Suprapubic skin (tissue), 4 donors: ENCODE measurements at places on chromosomes 5 and 9.

- no peak overlapping the region for H3K27ac ChIP-seq
- no peaks in the 10 kb centered on the region for H3K27me3 ChIP-seq
- H3K36me3 ChIP-seq, result no peaks in the 10 kb centered on the region
Observed at GRCh38 chr9:76878933-76879332, 27.0 kb downstream of the PRUNE2 start.

- no peaks in the 10 kb centered on the region for H3K27me3 ChIP-seq
- no peak overlapping the region for H3K27ac ChIP-seq
- H3K4me1 ChIP-seq, result peaks cover 20% of the 10 kb centered on the region
- no peaks in the 10 kb centered on the region for H3K36me3 ChIP-seq
- no peak for DNase-seq
Observed at GRCh38 chr5:74296685-74297408, 343.7 kb downstream of the ENC1 start.

- DNase-seq, result no peak
- no peaks in the 10 kb centered on the region for H3K4me1 ChIP-seq
- no peaks in the 10 kb centered on the region for H3K27me3 ChIP-seq
- H3K27ac ChIP-seq, result no peak overlapping the region
- H3K36me3 ChIP-seq, result no peaks in the 10 kb centered on the region
Observed at GRCh38 chr9:83459830-83460229, 78.4 kb downstream of the FRMD3 start.

DNA sequence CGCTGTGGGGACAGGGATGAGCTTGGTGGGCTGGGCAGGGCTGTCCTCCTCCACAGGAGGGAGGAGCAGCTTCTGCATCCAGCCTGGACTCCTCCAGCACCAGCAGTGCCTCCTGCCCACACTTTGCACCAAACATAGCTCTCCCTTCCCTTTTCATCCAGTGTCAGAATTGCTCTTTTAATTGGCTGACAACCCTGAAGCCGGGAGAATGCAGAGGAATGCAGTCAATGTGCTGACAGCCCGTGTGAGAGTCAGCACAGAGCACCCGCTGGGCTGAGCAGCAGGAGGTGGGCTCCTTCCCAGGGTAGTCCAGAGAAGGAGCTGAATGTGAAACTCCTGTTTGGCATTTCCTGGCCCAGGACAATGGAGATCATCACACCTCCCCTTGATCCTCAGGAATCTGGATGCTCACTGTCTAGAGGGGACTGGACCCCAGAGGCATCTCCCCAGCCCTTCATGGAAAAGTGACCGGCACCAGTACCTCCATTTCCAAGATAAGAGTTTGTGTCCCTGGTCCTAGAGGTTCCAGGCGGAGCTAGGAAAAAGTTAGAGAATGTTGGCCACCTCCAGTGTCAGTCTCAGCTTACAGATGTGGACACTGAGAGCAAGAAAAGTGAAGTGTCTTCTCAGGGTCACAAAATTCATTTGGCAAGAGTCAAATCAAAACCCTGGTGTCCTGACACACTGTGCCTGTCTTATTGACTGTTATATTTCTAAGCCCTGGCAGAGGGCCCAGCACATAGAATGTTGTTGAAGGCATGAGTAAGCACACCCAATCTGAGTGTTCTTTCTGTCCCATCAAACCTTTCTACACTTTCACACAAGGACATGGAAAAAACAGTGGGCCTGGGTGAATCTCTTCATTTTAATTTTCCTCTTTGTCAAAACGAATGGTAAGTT, 202.1 kb downstream of the SNX18 start:
- DNase-seq, result no peak
- H3K27me3 ChIP-seq, result no peaks in the 10 kb centered on the region
- H3K27ac ChIP-seq, result peak overlapping the region; percentile 48
- H3K36me3 ChIP-seq, result no peaks in the 10 kb centered on the region

DNA sequence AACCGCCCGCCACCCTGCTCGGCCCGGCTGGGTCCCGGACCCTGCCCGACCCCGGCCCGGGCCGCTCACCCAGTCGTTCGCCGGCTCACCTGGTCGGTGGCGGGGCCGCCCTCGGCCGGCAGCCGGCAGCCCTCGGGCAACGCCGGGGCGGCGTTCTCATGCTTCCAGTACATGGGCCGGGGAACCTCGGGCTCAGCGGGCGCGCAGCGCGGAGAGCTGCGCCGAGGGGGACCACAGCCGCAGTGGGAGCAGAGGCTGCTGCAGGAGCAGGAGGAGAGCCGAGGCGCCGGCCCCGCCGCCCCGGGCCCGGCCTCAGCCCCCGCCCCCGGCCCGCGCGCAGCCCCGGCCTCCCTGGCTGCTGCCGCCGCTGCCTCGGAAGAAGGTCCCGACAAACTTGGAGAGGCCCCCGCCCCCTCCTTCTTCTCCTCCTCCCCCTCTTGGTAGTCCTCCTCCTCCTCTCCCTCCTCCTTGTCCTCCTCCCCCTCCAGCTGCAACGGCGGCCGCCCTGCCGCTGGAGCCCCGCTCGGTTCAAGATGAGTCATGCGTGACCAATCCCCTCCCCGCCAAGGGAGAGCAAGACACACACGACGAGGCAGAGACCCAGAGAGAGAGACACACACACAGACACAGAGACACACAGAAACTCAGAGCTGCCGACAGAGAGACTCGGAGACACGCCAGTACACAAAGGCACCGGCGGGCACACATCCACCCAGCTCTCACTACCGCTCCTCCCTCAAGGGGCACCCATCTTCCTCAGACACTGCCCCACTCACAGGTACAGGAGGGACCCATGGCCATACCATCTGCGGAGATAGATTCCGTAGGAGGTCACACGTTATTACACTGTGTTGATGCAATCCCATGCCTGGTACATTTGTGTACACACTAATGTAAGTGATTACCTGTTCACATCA, at the start of gene LHX6:
Gene LHX6, minus strand, starts transcription at position 390 of the 917 bp plus-strand sequence. Its CDS starts 217 bp downstream, at position 173.
- H3K27ac ChIP-seq, result no peak within 1 kb of the TSS
- H3K4me3 ChIP-seq, result peak within 1 kb of the TSS; percentile 53
- H3K4me1 ChIP-seq, result peaks cover 34% of the 10 kb centered on the region
- peaks cover 76% of the 10 kb centered on the region for H3K27me3 ChIP-seq

- no peak overlapping the region for H3K4me3 ChIP-seq
- peaks cover 14% of the 10 kb centered on the region for H3K4me1 ChIP-seq
- no peak overlapping the region for H3K27ac ChIP-seq
- no peak for DNase-seq
Observed at GRCh38 chr5:123171259-123171658, 82.2 kb downstream of the PRDM6 start.

- no peak for DNase-seq
- peaks cover 7% of the 10 kb centered on the region for H3K4me1 ChIP-seq
- H3K27ac ChIP-seq, result no peak overlapping the region
- H3K36me3 ChIP-seq, result no peaks in the 10 kb centered on the region
- H3K4me3 ChIP-seq, result no peak overlapping the region
- H3K27me3 ChIP-seq, result no peaks in the 10 kb centered on the region
Observed at GRCh38 chr9:18720691-18721090, 246.7 kb downstream of the ADAMTSL1 start.

DNA sequence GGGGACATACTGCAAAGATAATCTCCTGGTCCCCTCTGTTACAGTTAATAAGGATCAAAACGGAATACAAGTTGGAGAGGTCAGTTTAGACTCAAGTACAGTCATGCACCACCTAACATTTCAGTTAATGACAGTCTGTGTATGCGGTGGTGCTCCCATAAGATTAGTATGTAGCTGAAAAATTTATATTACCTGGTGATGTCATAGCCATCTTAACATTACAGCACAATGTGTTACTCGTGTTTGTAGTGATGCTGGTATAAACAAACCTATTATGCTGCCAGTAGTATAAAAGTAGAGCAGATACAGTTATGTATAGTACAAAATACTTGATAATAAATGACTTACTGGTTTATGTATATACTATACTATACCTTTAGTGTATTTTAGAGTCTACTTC, 207.9 kb downstream of the GDNF start:
- DNase-seq, result no peak
- no peaks in the 10 kb centered on the region for H3K4me1 ChIP-seq
- no peaks in the 10 kb centered on the region for H3K27me3 ChIP-seq

DNA sequence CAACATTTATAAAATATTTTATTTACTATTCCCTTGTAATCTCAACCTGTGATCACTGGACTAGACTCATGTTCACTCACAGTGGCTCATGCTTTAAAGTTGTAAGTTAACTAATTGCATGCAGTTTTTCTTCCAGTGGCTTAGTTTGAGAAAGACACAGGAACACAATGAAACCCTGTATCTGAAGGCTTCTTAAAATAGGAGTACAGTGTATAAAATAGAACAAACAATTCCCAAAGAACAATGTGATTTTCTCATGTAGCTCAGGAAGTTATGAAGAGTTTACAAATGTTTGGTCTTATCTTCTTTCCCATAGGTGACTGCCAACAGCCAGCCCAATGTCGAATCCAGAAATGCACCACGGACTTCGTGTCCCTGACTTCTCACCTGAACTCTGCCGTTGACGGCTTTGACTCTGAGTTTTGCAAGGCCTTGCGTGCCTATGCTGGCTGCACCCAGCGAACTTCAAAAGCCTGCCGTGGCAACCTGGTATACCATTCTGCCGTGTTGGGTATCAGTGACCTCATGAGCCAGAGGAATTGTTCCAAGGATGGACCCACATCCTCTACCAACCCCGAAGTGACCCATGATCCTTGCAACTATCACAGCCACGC, 5.9 kb downstream of the RGMB start:
- peaks cover 5% of the 10 kb centered on the region for H3K36me3 ChIP-seq
- DNase-seq, result no peak
- H3K27me3 ChIP-seq, result no peaks in the 10 kb centered on the region
- peak overlapping the region; percentile 27 for H3K27ac ChIP-seq
- H3K4me1 ChIP-seq, result peaks cover 80% of the 10 kb centered on the region

DNA sequence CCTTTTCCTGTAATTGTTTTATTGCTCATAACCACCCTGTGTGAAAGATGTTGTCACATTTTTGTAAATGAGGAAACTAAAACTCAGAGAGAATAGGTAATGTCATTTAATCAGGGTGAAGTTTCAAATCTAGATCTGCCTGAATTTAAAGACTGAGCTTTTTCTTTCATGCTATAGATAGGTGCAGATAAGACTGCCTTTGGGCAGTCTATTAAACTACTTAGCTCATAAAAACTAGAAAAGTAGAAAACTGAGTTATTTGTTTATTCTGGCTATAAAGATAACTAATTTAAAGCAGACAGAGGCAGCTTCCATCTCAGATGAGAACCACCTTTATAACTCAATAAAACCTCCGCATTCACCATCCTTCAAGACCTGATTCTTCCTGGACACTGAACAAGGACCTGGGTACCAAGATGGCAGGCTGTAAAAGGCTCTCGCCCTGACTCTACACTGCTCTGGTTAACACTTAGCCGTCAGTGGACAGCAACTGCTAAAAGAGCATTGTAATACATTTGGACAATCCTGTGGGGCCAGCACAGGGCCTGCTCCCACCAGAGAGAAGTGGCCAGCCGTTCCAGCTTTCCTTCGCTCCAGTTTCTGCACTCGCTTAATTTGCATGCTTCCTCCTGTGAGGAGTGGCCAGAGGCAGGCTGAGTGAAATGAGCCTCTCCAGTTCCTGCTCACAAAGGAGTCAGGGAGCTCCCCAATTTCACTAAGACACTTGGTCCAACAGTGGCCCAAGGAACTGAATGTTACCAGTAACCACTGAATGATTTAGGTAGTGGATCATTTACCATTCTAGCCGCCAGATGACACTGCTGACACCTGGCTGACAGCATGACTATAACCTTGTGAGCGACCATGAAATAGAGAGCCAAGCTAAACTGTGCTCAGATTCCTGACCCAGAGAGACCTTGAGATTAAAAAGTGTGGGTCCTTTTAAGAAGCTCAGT, 566.4 kb downstream of the EFNA5 start:
- H3K27ac ChIP-seq, result no peak overlapping the region
- H3K27me3 ChIP-seq, result no peaks in the 10 kb centered on the region
- H3K4me1 ChIP-seq, result no peaks in the 10 kb centered on the region

GRCh38 chr9:8205576-8205975, 406.0 kb upstream of the DMAC1 start:
- H3K36me3 ChIP-seq, result no peaks in the 10 kb centered on the region
- H3K27ac ChIP-seq, result no peak overlapping the region
- DNase-seq, result no peak

DNA sequence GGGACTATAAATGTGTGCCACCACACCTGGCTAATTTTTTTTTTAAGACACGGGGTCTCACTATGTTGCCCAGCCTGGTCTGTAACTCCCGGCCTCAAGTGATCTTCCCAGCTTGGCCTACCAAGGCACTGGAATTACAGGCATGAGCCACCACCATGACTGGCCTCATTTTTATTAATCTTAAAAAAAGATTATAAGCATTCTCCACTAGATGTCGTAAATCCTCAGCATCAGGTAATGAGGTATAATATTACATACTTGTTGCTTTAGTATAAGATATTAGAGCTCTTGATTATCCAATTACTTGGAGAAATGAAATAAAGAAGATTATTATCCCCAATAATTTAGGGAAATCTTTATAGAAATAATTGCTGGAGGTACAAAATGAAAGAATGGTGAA, 78.2 kb upstream of the HTR1A start:
- no peak overlapping the region for H3K4me3 ChIP-seq
- no peak overlapping the region for H3K27ac ChIP-seq
- no peaks in the 10 kb centered on the region for H3K4me1 ChIP-seq
- no peaks in the 10 kb centered on the region for H3K27me3 ChIP-seq
- no peaks in the 10 kb centered on the region for H3K36me3 ChIP-seq

DNA sequence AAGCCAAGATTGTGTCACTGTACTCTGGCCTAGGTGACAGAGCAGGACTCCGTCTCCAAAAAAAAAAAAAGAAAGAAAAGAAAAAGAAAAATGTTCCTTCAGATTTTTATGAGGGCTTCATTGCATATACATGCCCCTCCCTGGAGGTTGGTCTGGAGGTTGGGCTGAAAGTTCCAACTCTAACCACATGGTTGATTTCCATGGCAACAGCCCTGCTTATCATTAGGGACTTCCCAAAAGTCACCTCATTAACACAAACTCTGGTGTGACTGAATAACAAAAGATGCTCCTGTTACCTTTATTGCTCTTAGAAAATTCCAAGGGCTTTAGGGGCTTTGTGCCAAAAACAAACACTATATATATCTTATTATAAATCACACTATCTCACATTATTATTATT, 113.8 kb downstream of the TMC1 start:
- no peaks in the 10 kb centered on the region for H3K4me1 ChIP-seq
- no peak overlapping the region for H3K27ac ChIP-seq
- no peaks in the 10 kb centered on the region for H3K36me3 ChIP-seq

- peak; percentile 34 for DNase-seq
- no peak overlapping the region for H3K4me3 ChIP-seq
- no peaks in the 10 kb centered on the region for H3K36me3 ChIP-seq
- H3K27ac ChIP-seq, result no peak overlapping the region
Observed at GRCh38 chr9:93085676-93086075, 10.3 kb upstream of the CARD19 start.

- H3K27me3 ChIP-seq, result no peaks in the 10 kb centered on the region
- DNase-seq, result no peak
- no peak overlapping the region for H3K27ac ChIP-seq
- no peaks in the 10 kb centered on the region for H3K36me3 ChIP-seq
- H3K4me3 ChIP-seq, result no peak overlapping the region
Observed at GRCh38 chr9:84636436-84636835, 33.1 kb upstream of the NTRK2 start.
